ENCODE measurements at places on chromosomes 5 and 9.

- peak; percentile 43 for DNase-seq
These were observed 115.9 kb downstream of the CDC42SE2 start for GRCh38 chr5:131379723-131380122.

DNA sequence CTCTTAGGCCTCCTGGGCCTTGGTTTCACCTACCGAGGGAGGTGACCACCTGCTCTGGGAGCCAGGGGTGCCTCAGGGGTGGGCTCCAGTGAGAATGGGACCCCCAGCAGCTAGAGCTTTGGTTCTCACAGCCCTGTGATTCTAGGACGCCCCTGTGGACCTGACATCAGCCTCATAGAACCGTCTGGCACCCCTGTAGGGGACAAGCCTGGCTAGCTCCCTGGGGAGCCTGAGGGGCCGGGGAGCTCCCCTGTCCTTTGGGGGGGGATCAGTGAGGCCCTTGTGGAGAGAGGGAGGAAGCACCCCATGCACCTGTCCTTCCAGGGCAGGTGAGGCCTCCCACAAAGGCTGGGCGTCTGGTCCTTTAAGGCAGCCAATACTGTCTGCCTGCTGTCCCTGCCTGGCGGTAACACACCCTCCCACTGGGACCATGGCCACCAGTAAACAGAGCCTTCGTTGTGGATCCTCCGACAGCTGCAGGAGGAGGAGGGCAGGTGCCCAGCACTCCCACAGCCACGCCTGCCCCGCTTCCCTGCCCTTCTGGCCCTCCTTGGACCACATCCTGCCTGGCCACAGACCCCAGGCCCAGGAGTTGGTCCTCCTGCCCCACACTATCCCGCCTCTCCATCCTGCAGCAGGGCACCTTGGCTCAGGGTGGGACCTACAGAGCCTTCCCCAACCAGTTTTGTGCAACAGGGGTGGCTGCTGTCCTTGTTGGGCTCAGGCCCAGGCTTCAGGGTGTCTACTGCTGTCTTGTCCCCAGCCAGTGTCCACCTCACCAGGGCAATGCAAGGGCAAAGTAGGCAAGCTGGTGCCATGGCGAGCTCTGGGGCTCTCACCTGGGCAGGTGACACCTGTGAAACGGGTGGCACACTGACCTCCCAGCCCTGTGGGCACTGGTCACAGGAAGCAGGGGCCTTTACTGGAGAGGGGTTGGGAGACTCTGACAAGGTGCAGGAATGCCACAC, 3.0 kb upstream of the TUBB4B start:
- no peak for DNase-seq

DNA sequence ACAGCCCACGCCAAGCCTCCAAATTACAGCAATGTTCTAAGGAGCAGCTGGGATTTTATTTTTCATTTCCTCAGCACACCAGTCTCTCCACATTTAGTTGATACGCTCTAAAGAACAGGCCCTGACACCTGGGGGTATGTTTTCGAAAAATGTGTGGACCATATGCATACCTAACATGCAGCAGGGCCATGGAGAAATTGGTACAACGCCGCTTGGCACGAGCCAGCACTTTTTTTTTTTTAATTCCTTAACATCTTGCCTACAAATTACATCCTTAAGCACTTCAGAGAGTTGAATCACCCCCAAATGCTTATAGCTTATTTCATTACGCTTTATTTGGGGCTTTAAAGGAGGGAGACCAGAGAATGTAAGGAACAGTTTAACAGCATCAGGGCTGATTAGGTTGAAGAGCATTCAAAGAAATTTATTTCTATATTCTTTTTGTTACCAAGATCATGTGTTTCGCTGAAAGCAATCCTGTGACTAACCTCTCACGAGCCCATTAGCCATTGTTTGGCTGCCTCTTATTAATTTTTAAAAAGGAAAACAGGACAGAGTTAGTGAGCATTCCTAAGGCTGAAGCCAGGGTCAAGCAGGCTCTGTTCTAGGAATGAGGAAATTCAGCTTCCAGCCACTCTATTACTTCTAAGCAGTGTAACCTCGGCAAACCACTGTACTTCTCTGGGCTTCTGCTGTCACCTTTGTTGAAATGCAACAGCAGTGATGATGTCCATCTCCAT, 173.8 kb downstream of the ACTL7B start:
- no peak for DNase-seq

GRCh38 chr9:16337322-16338029, 533.0 kb downstream of the BNC2 start:
- no peak for DNase-seq

DNA sequence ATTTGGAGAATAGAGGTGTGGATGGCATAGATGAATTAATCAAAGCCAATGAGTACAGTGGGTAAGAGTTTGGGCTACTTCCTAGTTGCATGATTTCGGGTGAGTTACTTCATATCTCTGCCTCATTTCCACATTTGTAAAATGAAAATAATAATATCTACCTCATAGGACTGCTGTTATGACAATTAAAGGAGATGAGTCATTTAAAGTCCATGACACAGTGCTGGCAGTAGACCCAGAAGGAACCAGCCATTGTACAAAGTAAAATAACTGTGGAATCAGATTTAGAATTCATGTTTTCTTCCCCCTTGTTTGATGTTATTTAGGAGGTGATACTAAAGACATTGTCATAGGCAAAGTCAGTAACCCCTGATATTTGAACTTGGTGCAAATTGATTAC, 139.5 kb upstream of the SLC27A6 start:
- DNase-seq = no peak

DNA sequence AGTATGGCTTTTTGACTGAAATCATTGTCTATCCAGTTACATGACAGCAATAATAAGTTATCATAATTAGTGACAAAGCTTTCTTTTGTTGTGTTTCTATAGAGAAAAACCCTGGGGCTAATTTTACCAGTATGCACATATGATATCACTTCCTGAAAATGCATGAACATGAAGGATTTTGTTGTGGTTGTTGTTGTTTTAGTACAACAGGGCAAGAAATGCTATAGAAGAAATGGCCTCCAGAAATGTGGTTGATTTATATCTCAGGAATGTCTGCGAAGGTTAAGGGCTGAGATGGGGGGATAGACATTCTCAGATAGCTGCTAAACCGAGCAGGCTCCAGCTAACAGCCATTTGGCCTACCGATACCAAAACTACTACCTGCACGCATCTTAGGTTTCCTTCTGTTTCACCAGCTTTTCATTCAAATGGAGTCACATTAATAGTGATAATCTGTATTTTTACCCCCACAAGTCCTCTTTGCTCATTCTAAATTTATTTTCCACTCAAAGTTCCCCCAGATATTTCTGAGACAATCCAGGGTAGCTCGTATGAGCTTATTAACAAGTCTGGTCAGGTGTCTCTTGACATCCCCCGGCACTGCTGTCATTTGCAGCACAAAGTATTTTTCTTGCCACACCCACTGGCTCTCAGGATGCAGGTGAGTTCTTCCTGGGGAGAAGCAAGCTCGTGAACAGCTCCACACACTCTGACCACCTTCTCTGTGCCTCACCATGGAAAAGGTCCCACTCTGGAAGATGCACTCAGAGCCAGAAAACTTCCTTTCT, 232.4 kb upstream of the GAS1 start:
- DNase-seq = no peak

DNA sequence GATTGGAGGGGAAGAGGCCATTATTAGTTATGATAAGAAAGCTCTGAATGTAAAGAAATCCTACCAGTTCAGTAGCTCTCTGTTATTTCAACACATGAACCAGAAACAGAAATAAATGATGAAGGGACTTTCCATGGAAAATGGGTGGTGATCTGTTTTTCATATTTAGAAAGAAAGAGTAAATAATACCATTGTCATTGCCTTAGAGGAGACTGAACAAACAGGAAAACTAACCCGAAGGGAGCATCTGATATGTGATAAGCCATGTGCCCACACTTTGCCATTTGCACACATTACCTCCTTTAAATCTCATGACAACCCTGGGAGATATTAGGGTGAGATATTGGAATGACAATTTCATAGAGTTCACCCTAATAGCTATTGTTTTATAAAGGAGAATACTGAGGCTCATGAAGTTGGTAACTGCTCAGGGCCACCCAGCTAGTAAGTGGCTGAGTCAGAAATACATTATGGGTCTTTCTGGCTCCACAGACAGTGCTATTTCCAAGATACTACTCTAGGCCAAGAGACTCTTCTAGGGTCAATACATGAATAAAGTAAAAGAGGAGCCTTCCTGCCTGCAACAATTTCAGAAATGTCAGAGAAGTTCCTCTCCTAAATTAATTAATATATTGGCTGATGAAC, 111.0 kb upstream of the SLIT3 start:
- no peak for DNase-seq

Measured in activated CD4-positive, CD25-positive, alpha-beta regulatory T cell (primary cell).